ENCODE measurements at places on chromosomes 2 and 18. TPM values are rescaled to one million over a fixed set of nuclear protein-coding genes. Genes with fewer than 3 reads are reported as not detected.

- DNase-seq, result peak; percentile 41
- no peak overlapping the region for H3K4me3 ChIP-seq
- no peaks in the 10 kb centered on the region for H3K27me3 ChIP-seq
- no peak overlapping the region for H3K27ac ChIP-seq
- H3K4me1 ChIP-seq, result no peaks in the 10 kb centered on the region
Observed at GRCh38 chr2:99507937-99508818, 18.4 kb upstream of the REV1 start.

- H3K4me1 ChIP-seq, result peaks cover 15% of the 10 kb centered on the region
- H3K27ac ChIP-seq, result no peak overlapping the region
- DNase-seq, result no peak
- H3K36me3 ChIP-seq, result no peaks in the 10 kb centered on the region
- H3K4me3 ChIP-seq, result no peak overlapping the region
- H3K27me3 ChIP-seq, result no peaks in the 10 kb centered on the region
Observed at GRCh38 chr2:69087912-69088240, 74.9 kb downstream of the ANTXR1 start.

- no peak overlapping the region for H3K4me3 ChIP-seq
- H3K27ac ChIP-seq, result no peak overlapping the region
- no peaks in the 10 kb centered on the region for H3K27me3 ChIP-seq
- H3K4me1 ChIP-seq, result no peaks in the 10 kb centered on the region
Observed at GRCh38 chr18:8689517-8689916, 15.8 kb upstream of the MTCL1 start.

- no peak overlapping the region for H3K27ac ChIP-seq
- DNase-seq, result peak; percentile 60
- H3K4me3 ChIP-seq, result no peak overlapping the region
- no peaks in the 10 kb centered on the region for H3K4me1 ChIP-seq
- H3K27me3 ChIP-seq, result no peaks in the 10 kb centered on the region
- H3K36me3 ChIP-seq, result no peaks in the 10 kb centered on the region
Observed at GRCh38 chr18:39596891-39597290, 2031.3 kb upstream of the CELF4 start.

GRCh38 chr2:198322275-198322674 is 517.9 kb downstream of the PLCL1 start:
- H3K4me1 ChIP-seq, result no peaks in the 10 kb centered on the region
- no peak for DNase-seq
- no peak overlapping the region for H3K27ac ChIP-seq

- H3K27ac ChIP-seq, result no peak overlapping the region
- no peak overlapping the region for H3K4me3 ChIP-seq
- no peaks in the 10 kb centered on the region for H3K27me3 ChIP-seq
- H3K36me3 ChIP-seq, result no peaks in the 10 kb centered on the region
Observed at GRCh38 chr18:53033128-53033527, 693.1 kb downstream of the DCC start.

Gene OTOF
- 3.6 TPM for total RNA-seq

GRCh38 chr2:217641960-217642359 is 360.8 kb downstream of the TNS1 start:
- no peaks in the 10 kb centered on the region for H3K27me3 ChIP-seq
- H3K4me3 ChIP-seq, result no peak overlapping the region
- H3K27ac ChIP-seq, result no peak overlapping the region
- H3K4me1 ChIP-seq, result no peaks in the 10 kb centered on the region
- no peaks in the 10 kb centered on the region for H3K36me3 ChIP-seq
- no peak for DNase-seq

GRCh38 chr2:12686708-12687283 is 29.9 kb upstream of the TRIB2 start:
- no peaks in the 10 kb centered on the region for H3K27me3 ChIP-seq
- no peak overlapping the region for H3K27ac ChIP-seq

- no peak overlapping the region for H3K27ac ChIP-seq
- peaks cover 19% of the 10 kb centered on the region for H3K36me3 ChIP-seq
- H3K4me1 ChIP-seq, result no peaks in the 10 kb centered on the region
- H3K27me3 ChIP-seq, result no peaks in the 10 kb centered on the region
- DNase-seq, result no peak
- no peak overlapping the region for H3K4me3 ChIP-seq
Observed at GRCh38 chr18:48753691-48754090, 197.1 kb downstream of the SMAD7 start.

DNA sequence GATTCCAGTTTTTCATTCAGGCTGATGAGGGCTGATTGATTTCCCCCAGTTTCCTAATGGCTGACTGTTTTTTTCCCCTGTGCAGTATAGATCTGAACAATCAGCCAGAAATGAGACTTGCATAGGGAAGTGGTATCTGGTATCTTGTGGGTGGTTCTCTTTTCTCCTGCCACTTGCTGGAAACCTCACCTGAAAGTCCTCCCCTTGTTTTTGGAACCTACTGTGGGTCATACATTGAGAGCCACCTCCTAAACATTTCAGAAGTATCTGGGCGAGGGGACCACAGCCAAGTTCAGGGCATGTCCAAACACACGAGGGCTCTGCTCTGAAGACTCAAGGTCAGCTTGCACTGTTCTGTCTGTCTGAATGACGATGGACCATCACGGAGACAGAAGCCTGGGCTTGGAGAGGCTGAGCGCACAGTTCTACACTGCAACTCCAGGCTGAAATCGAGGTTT is 19.3 kb downstream of the ALPK2 start:
- no peak overlapping the region for H3K27ac ChIP-seq
- no peaks in the 10 kb centered on the region for H3K36me3 ChIP-seq
- H3K27me3 ChIP-seq, result no peaks in the 10 kb centered on the region
- no peak for DNase-seq

DNA sequence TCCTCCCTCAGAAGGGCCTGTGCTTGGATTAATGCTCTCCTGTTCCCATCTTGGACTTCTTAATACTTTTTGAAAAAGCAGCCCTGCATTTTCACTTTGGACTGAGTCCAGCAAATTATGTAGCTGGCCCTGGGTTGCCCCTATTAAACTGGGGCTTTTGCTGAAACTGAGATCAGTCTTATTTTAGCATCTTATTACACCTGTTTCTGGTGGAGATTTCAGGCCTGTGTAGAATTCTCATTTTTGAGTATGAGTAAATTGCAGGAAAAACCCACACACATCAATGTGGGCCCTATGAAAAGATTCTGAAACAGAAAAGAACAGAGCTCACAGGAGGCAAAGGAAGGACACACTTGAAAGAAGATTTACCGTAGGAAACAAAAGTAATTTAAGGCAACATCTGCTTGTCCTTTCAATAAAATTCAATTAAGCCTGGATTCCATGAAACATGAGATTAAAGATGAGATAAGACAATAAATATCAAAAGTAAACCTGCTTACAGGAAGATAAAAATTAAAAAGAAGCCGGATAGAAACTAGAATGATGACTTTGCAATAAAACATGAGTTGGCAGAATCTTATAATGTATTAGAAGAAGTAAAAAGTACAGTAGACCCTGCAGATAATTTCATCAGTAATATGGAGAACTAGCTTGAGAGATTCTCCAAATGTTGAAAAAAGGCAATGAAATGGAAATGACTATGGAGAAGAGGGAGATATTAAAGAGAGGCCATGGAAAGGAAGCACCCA is 90.7 kb upstream of the GCFC2 start:
- H3K4me3 ChIP-seq, result no peak overlapping the region
- H3K4me1 ChIP-seq, result no peaks in the 10 kb centered on the region

DNA sequence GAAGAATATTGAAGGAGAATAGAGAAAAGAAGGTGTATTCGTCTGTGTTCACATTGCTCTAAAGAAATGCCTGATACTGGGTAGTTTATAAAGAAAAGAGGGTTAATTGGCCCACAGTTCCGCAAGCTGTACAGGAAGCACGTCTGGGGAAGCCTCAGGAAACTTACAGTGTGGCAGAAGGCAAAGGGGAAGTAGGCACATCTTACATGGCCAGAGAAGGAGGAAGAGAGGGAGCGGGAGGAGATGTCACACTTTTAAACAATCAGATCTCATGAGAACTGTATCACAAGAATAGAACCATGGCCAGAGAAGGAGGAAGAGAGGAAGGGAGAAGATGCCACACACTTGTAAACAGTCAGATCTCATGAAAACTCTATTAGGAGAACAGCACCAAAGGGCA is 159.6 kb upstream of the TPO start:
- no peaks in the 10 kb centered on the region for H3K4me1 ChIP-seq
- no peak overlapping the region for H3K4me3 ChIP-seq
- no peaks in the 10 kb centered on the region for H3K36me3 ChIP-seq
- no peak overlapping the region for H3K27ac ChIP-seq
- DNase-seq, result no peak

- no peak overlapping the region for H3K4me3 ChIP-seq
- H3K27me3 ChIP-seq, result no peaks in the 10 kb centered on the region
- H3K36me3 ChIP-seq, result no peaks in the 10 kb centered on the region
Observed at GRCh38 chr18:31772699-31773098, 12.0 kb upstream of the SLC25A52 start.

Gene SPRED2
- total RNA-seq, result 23.1 TPM

DNA sequence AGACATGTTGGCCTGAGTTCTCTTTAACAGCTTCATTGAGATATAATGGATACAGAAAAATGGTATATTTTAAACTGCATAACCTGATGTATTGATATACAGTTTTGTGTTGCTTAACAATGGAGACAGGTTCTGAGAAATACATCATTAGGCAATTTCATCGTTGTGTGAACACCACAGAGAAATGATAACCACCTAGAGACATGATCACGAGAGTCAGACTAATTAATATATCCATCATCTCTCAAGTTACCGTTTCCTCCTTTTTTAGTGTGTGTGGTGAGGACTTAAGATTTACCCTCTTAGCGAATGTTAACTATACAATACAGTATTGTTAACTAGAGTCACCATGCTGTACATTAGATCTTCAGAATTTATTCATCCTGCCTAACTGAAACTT is 178.1 kb downstream of the FMNL2 start:
- no peak overlapping the region for H3K4me3 ChIP-seq
- no peaks in the 10 kb centered on the region for H3K27me3 ChIP-seq

Gene INO80B
- total RNA-seq, result 4.9 TPM

GRCh38 chr2:3563521-3563976 is 5.4 kb upstream of the RNASEH1 start:
- H3K27ac ChIP-seq, result no peak overlapping the region
- DNase-seq, result no peak
- peaks cover 9% of the 10 kb centered on the region for H3K4me1 ChIP-seq
- H3K36me3 ChIP-seq, result no peaks in the 10 kb centered on the region
- H3K27me3 ChIP-seq, result no peaks in the 10 kb centered on the region

Gene CD8A
- total RNA-seq, result 1.3 TPM

GRCh38 chr2:75500633-75501032 is 60.1 kb downstream of the EVA1A start:
- H3K27ac ChIP-seq, result no peak overlapping the region
- no peaks in the 10 kb centered on the region for H3K4me1 ChIP-seq
- H3K36me3 ChIP-seq, result no peaks in the 10 kb centered on the region
- no peak for DNase-seq
- no peaks in the 10 kb centered on the region for H3K27me3 ChIP-seq

- peaks cover 20% of the 10 kb centered on the region for H3K36me3 ChIP-seq
- no peaks in the 10 kb centered on the region for H3K27me3 ChIP-seq
- H3K27ac ChIP-seq, result no peak overlapping the region
Observed at GRCh38 chr2:171540437-171540836, 18.2 kb downstream of the CYBRD1 start.

DNA sequence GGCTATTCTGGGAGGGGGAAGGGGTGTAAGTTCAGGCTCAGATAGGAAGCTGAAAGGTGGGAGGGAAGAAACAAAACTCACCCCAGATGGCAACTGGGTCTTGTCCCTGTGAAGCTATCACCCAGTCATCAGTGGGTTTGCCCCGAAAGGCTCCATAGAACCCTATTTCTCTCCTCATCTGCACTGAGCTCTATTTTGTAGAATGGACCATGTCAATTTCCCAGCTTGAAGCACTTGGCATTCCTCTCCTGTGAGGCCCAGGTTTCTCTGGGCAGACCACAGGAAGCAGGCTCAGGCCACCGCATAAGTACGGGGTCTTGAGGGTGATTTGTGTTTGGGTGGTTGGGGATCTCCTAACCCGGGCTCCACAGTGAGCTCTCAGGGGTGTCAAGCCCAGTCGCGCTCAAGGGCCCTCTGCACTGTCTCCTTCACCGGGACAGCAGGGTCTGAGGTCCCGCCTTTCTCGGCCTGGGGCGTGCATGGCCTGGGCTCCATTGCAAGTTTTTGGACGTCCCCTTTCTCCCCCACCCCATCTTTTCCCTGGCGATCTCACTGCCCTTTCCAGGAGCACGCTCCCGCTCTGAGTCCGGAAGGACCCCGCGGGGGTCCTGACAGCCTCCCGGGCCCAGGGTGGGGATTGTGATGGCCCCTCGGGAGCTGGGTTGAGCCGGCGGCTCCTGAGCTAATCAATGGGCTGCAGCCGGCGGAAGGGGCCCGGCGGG is 27.3 kb upstream of the NOTO start:
- no peaks in the 10 kb centered on the region for H3K36me3 ChIP-seq
- H3K27me3 ChIP-seq, result peaks cover 71% of the 10 kb centered on the region
- DNase-seq, result no peak
- H3K27ac ChIP-seq, result no peak overlapping the region

GRCh38 chr2:42364658-42365057 is 3.6 kb upstream of the COX7A2L start:
- no peak overlapping the region for H3K27ac ChIP-seq
- H3K4me3 ChIP-seq, result no peak overlapping the region
- no peaks in the 10 kb centered on the region for H3K36me3 ChIP-seq
- H3K4me1 ChIP-seq, result peaks cover 4% of the 10 kb centered on the region

- no peaks in the 10 kb centered on the region for H3K27me3 ChIP-seq
- H3K27ac ChIP-seq, result no peak overlapping the region
- peaks cover 67% of the 10 kb centered on the region for H3K4me1 ChIP-seq
Observed at GRCh38 chr2:101803945-101804696, 106.6 kb downstream of the MAP4K4 start.

DNA sequence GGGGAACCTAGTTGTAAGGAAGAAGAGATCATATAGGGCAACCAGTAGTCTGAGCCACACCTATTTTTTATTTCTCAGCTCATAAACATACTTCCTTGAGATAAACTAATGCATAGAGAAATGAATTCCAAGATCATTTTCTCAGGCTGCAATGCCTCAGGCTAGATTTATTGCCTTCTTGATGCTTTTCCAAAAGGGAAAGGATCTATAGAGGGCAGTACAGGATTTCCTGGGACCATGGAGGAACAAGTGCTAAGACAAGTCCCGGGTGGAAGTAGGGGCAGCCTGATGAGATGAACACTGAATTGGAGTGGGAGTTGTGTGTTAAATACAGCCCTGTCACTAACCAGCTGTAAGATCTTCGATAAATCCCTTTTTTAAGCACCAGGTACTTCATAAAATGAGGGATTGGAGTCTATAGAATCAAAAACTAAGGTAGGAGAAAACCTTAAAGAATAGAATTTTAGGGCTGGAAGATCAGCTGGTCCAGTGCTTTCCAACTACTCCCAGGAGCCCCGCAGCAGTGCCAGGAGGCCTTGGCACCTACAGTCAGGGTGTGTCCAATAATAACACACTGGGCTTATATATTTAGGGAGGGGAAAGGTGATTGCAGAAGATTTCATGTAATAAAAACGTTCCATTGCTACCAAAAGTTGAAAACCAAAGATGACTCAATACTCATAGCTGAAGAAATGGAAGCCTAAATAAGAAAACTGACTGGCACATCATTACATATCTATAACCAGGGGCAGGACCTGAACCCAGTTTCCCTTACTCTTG is 58.1 kb downstream of the SERTAD2 start:
- H3K27ac ChIP-seq, result no peak overlapping the region
- DNase-seq, result peak; percentile 70
- H3K4me1 ChIP-seq, result peaks cover 3% of the 10 kb centered on the region
- no peak overlapping the region for H3K4me3 ChIP-seq

Data from stomach (tissue), 19 donors.